ENCODE measurements at places on chromosomes 3 and 15. TPM values are rescaled to one million over a fixed set of nuclear protein-coding genes. Genes with fewer than 3 reads are reported as not detected.

IGDCC3 gene
- total RNA-seq = 0.19 TPM

SLC30A4 gene
- total RNA-seq = 1.6 TPM

RBP2 gene
- not detected for total RNA-seq

MORC1 gene
- 0.02 TPM for total RNA-seq

RUBCN gene
- 11.2 TPM for total RNA-seq

RARB gene
- total RNA-seq = 16.5 TPM

NRROS gene
- total RNA-seq = 0.04 TPM

PPIB gene
- 762 TPM for total RNA-seq

SH2D7 gene
- not detected for total RNA-seq

SERPINI2 gene
- not detected for total RNA-seq

GRM7 gene
- not detected for total RNA-seq

EBLN2 gene
- total RNA-seq = 0.41 TPM

KCNH8 gene
- not detected for total RNA-seq

AGTR1 gene
- 0.59 TPM for total RNA-seq

TMEM212 gene
- not detected for total RNA-seq

SETD5 gene
- 48.6 TPM for total RNA-seq

FAM174B gene
- 9.1 TPM for total RNA-seq

CELF6 gene
- total RNA-seq = not detected

CAMK2N2 gene
- 1.5 TPM for total RNA-seq

MCTP2 gene
- not detected for total RNA-seq

FBN1 gene
- total RNA-seq = 8.5 TPM

HESX1 gene
- total RNA-seq = not detected

ABHD14A gene
- total RNA-seq = 11.5 TPM

SAMD7 gene
- not detected for total RNA-seq

MLH1 gene
- total RNA-seq = 35.0 TPM

NR2F2 gene
- total RNA-seq = 16.2 TPM

ZPLD1 gene
- not detected for total RNA-seq

EXD1 gene
- 0.35 TPM for total RNA-seq

LRRC34 gene
- total RNA-seq = not detected

ARPC4 gene
- total RNA-seq = 163 TPM

MKRN2OS gene
- not detected for total RNA-seq

ADAMTS17 gene
- not detected for total RNA-seq

CTXN2 gene
- 0.02 TPM for total RNA-seq

DVL3 gene
- total RNA-seq = 27.0 TPM

CLDN16 gene
- 0.09 TPM for total RNA-seq

PRTG gene
- 8.6 TPM for total RNA-seq

RASGRP1 gene
- total RNA-seq = 0.35 TPM

WDR49 gene
- total RNA-seq = not detected

Measured in A549 treated with dexamethasone at 1 μM for 4 hours (cell line).